Activated CD8-positive, alpha-beta memory T cell treated with anti-CD3 and anti-CD28 coated beads for 4 hours (primary cell): ENCODE measurements at places on chromosomes 5 and 9.

- DNase-seq = no peak
Observed at GRCh38 chr5:52856564-52856963, 68.8 kb downstream of the ITGA1 start.

GRCh38 chr5:67065237-67065636 is 131.4 kb downstream of the CD180 start:
- DNase-seq = no peak

DNA sequence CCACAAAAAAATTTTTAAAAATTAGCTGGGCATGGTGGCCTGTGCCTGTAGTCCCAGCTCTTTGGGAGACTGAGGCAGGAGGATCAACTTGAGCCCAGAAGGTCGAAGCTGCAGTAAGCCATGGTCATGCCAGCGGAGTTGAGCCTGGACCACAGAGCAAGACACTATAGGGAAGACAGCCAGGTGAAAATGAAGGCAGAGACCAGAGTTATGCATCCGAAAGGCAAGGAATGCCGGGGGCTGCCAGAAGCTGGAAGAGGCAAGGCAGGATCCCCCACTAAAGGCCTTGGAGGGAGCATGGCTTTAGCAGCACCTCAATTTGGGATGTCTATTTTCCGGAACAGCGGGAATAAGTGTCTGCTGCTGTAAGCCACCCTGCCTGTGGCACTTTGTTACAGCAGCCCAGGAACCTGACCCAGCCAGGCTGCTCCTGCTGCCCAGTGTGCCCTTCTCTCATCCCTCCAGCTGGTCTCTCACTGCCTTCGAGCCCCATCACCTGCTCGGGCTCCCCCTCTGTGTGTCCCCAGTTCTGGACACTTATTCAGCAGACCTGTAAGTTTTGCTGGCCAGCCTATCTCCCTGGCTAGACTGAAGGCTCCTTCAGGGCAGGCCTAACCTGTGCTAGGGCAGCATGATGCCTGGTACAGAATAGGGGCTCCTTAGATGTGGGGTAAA is 16.8 kb upstream of the JADE2 start:
- DNase-seq = no peak

DNA sequence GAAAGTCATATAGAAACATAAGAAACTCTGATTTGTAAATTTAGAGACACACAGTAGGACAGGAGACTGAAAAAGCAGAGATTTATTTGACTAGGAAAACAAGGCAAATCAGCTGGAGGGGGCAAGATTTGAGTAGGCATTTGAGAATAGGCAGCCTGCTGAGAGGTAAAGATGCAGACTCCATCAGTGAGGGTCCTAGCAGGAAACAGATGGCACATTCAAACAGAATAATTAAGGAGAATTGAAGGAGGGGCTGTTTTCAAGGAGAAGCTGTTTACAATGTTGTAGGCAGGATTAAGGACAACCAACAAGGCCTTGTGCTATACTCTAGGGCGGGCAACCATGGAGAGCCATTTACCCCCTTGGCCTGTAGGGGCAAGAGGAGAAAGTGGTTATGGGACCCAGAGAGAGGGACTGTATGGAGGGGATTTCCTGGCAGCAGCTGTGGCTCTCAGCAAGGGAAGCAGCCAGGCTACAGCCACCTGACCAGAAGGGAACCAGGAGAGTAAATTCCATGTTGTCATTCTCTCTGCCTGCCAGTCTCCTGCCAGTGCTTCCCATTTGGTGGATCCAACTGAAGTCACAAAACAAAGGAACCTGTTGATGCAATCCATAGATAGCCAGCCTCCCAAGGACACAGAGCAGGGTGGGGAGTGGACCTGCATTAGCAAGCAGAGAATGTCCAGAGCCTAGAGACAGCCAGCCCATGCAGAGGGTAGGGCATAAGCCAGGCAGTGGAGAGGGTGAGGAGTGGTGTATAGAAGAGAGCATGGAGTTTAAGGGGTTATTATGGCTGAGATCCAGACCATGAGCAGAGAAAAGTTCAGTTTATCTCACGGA is 38.2 kb downstream of the PAPPA start:
- DNase-seq = no peak

- no peak for DNase-seq
Observed at GRCh38 chr9:110591526-110591925, 12.0 kb upstream of the SVEP1 start.

DNA sequence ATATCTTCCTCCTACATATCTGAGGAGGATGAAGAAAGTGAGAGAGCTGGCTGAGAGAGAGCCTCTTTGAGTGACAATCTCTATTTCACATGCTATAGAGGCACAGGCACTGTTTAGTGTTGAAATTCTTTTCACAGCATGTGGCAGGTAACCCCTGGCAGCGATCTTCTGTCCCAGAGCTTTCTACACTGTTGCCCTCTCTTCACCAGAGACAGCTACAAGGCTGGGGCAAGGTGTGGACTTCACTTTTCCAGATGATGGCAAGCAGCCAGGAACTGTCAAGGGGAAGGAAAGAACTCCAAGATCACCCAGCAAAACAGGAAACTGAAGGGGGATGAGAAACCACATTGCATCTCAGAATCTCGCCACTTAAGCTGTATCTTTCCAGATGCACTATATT is 205.2 kb downstream of the CAAP1 start:
- DNase-seq = no peak

GRCh38 chr9:75658301-75658905 is 232.1 kb upstream of the PCSK5 start:
- no peak for DNase-seq

DNA sequence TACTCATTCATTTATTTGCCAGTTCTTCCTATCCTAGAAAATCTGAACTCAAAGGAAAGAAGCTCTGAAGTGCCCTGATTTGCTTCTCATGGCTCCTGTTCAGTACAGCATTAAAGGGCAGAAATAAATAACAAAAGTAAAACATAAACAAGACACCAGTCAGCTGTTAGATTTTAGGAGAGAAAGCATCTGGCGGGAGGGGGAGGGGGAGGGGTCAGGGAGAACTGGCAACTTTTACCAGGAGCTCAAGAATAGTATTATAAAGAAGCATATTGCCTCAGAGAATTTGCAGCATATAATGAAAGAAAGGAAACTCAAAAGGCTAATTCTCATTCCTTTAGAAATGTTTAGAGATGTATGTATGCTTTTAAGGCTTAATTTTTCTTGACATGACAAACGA is 68.1 kb downstream of the SEMA6A start:
- no peak for DNase-seq

DNA sequence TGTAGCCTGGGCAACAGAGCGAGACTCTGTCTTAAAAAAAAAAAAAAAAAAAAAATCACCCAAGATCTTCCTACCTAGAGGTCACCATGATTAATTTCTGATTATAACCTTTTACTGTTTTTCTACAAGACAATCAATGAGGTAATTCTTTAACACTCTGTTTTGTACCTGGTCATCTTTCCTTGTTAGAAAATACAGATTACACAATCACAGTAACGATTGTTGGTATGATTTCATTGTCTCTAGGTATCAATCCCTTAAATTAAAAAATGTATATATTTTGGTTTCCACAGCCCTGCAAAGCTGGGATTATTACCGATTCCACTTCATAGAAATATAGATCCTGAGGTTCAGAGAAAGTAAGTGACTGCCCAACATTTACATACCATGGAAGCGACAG is 8.3 kb upstream of the ATG10 start:
- DNase-seq = no peak

GRCh38 chr5:134509308-134510040 is 16.0 kb upstream of the JADE2 start:
- no peak for DNase-seq

GRCh38 chr5:168844016-168844921 is 265.1 kb upstream of the PANK3 start:
- no peak for DNase-seq

GRCh38 chr5:78504704-78505677 is 143.6 kb downstream of the LHFPL2 start:
- DNase-seq = no peak

DNA sequence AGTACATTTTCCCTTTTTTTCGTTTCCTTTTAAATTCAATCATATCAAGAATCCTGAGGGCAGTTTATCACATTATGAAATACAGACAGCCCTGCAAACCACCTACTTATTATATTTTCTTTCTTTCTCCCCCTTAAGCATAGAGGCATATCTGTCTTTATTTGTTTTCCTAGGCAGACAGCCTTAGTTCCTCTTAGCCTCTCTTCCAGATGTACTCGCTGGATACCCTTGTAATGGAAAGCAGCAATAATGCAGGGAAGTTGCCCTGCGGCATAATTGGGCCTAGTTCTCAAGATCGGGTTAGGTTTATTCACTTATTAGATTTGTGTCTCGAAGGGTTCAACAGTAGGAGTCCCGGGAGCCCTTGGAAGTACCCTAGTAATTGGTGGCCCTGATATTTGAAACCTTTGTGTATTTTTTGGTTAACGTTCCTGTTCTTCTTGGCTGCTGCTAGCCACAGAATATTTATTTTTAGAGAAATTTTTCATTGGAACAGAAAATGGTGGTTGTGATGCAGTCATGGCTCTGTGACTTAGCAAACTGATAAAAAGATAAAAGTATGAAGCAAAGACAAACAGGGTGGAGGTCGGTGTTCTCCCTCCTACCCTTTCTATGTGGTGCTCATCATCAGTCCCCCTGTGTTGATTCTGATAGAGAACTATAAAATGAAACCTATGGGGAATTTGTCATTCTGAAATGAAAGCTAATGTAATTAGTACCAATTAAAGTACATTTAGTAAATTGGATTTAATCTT is 6.4 kb downstream of the TLE4 start:
- no peak for DNase-seq

- peak; percentile 51 for DNase-seq
Observed at GRCh38 chr5:141664733-141665461, 13.7 kb upstream of the FCHSD1 start.

DNA sequence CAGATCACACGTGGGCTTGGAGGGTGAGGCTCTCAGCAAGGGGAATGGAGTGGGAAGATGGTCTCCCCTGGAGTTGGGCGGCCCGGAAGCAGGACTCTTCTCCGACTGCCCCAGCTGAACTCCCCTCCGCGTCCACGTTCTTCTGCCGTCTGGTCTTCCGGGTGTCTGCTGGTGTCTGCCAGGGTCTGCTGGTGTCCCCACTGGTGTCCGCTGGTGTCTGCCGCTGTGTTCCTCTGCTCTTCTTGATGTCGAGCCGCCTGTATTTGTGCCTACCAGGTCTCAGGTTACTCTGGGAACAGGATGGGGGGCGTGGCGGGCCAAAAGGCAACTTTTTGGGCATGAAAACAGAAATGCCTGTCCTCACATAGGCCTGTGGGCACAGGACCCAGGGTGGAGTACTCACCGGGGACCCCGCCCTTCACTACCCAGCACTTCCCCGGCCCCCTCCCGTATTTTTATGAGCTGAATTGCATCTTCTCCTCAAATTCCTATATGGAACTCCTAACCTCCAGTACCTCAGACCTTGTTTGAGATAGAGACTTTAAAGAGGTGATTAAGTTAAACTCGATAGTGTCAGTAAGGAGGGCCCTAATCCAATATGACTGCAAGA is 675.4 kb downstream of the SEMA5A start:
- DNase-seq = no peak

DNA sequence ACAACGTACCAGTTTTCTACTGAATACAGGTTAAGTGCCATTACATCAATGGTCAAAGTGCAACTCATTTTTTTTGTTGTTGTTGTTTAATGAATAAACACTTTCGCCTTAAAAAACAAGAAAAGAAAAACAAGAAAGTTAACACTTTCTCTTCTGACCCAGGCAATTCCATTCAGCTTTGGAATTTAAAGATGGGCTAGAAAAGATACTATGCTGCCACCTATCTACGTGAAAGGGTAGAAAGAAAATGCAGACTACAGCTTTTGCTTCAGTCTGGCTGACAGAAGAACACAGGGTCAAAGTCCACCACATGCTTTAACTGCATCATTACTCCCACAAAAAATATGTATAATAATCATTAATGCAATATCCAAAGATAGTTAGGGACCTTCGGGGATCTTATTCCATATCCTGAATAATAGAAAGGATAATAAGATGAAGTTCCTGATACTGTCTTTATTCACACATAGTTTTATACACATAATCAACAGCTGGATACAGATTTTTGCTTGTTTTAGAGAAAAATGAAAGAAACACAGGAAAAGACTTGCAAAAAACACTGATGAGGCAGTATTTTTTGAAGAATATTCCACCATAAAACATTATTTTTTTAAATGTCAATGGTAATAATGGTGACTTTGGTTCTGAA is 40.4 kb downstream of the ZDHHC21 start:
- DNase-seq = no peak

DNA sequence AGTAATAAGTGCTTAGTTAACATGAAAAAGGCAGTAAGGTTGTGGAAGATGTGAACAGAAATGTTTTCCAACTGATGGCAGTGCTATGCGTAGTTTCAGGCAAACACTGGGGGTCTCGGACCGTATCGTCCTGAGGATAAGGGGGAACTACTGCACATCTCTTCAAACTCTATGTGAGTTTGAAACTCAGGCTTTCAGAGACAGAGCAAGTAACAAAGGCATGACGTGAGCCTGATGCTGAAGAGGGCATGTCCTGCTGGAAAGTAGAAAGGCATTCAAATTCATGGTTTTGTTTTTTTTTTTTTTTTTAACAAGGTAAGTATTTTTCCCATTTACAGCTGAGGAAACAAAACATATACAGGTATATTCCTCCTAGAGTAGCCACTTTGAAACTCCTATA is 59.9 kb downstream of the TRIM36 start:
- DNase-seq = no peak

- no peak for DNase-seq
Observed at GRCh38 chr9:101432740-101433139, 2.8 kb downstream of the ALDOB start.

DNA sequence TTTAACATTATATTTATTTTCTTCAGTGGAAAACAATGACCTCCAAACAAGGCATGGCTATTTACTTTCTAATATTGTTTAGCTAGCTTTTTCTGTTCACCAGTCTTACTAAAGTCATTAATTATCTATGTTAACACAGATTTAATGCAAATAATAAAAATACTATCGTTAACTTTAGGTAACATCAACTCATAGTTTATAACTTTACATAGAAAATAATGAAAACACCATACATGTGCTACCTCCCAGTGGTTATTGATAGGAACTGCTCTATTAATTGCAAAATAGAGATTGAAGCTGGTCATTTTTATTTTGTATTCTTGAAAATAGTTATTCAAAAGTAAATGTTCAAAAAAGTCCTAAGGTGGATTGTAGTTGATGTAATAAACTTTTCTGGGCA is 78.3 kb upstream of the HCN1 start:
- no peak for DNase-seq

DNA sequence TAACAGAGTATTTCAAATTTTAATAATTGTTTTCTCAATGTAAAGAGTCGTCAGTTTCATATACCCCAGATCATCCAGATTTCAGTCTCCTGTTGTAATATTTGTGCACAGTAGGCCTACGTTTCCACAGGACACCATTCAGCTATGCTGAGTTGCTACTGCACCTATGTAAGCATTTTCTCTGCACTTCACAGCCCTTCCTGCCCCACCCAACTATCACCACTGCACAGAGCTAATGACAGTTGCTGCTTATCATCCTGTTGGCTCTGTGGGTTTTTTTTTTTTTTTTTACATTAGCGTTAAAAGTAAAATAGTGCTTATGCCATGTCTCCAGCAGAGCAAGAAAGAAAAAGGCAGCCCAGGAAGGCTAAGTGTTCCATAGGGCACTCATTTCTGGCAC is 5.9 kb upstream of the PRKACG start:
- no peak for DNase-seq
